Stimulated activated CD4-positive, alpha-beta T cell treated with anti-CD3 and anti-CD28 coated beads, Interleukin-1b, Interleukin-23, amount 100 ng/mL, for 24 hours (primary cell): ENCODE measurements at places on chromosomes 11 and 22.

DNA sequence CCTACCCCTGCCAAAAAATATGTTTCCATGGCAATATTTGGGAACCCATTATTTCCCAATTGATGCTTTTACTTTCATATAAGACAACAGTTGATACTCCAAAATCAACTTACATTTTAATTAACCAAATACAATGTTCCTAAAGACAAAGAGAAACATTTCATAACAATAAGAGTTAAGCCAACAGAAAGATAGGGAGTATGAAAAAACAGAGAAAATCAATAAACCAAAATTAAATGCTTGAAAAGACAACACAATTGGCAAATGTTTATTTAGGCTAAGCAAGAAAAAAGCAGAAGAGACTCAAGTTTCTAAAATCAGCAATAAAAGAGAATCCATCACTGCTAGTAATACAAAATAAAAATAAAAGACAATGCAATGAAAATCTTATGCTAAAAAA lies 123.1 kb upstream of the VPREB1 start:
- no peak for DNase-seq

DNA sequence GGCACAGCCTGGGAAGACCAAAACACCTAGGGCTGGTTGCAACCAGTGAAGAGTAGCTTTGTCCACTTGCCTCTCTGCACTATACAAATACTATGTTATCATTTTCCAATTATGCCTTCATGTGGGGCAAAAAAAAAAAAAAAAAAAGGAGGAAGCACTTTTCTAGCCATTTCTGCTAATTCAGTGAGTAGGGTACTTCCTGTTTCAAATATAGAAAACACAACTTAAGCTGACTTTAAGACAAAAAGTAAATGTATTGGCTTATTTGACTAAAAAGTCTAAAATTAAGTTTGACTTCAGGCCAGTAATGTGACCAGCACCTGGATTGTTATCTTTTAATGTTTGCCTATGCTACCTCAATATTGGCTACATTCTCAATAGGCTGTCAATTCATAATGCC lies 15.3 kb downstream of the CCDC73 start:
- DNase-seq, result no peak

DNA sequence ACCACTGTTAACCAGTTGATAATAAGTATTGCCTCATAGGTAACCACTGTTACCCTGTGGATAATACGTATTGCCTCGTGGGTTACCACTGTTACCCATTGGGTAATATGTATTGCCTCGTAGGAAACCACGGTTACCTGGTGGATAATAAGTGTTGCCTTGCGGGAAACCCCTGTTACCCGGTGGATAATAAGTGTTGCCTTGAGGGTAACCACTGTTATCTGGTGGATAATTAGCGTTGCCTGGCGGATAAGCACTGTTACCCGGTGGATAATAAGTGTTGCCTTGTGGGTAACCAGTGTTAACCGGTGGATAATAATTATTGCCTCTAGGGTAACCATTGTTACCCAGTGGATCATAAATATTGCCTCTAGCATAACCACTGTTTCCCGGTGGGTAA lies 27.3 kb upstream of the NXPE4 start:
- DNase-seq, result no peak

DNA sequence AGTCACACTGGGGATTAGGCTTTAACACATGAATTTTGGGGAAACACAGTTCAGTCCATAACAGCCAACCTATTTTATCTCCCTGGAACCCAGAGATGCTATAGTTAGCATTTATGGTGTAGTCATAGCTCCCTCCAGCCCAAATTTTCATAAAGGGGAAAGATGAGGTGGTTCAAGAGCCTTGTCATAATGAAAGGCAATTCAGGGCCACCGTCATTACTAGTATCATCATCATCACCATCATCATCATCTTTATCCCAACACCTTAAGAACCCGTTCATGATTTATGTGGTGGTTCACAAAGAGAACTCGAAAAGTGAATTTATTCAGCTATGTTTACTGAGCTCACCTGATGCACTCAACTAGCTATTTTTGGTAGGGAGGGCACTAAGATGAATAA lies 2.4 kb upstream of the TUBA8 start:
- DNase-seq, result no peak

- DNase-seq, result no peak
Measured at GRCh38 chr11:108698844-108699642, 34.2 kb downstream of the DDX10 start.

GRCh38 chr11:84420271-84420670 lies 1134.1 kb upstream of the CCDC90B start:
- DNase-seq, result no peak

DNA sequence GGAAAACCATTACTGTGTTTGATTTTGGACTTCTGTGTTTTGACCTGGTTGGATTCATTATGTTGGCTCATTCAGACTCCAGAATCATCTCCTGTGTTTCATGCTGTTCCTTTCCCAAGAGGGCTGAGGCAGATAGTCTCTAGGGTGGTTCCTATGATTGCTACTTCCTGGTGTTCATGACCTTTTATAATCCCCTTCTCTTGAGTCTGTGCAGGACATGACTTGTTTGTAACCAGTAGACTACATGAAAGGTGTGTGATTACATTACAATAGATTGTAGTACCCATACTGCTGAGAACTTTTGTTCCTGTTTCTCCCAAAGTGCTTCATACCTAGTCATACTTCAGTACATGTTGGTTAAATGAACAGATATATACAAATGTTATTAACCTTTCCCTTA lies 700.6 kb downstream of the METTL15 start:
- DNase-seq, result no peak

GRCh38 chr11:73451896-73452295 lies 75.7 kb downstream of the RELT start:
- DNase-seq, result no peak

DNA sequence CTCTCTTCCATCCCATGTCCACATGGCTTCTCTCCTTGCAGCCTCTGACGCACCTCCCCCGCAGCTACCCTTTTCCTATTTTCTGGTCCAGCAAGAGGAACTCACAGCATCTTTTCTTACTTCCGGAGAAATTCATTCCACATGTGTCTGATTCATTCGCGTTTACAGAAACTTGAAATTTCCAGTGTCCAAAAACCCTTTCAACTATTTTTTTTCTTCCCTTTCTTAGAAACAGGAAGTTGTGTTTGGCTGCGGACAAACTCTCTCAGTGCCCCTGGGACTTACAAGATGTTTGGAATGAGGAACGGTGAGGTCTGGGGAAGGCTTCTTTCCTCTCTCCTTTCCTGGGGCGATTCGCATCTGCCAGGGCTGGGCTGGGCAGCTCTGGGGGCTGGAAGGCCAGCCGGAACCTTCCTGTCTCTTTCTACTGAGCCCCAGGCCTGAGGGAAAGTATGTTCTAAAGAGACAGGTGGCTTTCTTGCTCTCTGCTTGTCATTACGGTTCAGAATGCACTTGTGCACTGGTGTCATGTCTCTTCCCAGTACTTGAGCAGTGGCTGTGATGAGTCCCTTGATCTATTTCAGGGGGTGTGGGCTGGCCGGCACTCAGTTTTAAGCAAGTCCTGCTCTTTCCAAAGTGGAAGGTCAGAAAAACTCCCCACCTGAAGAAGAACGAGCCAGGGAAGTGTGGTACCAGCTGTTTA lies 27.5 kb downstream of the ADAMTS8 start:
- DNase-seq, result no peak

DNA sequence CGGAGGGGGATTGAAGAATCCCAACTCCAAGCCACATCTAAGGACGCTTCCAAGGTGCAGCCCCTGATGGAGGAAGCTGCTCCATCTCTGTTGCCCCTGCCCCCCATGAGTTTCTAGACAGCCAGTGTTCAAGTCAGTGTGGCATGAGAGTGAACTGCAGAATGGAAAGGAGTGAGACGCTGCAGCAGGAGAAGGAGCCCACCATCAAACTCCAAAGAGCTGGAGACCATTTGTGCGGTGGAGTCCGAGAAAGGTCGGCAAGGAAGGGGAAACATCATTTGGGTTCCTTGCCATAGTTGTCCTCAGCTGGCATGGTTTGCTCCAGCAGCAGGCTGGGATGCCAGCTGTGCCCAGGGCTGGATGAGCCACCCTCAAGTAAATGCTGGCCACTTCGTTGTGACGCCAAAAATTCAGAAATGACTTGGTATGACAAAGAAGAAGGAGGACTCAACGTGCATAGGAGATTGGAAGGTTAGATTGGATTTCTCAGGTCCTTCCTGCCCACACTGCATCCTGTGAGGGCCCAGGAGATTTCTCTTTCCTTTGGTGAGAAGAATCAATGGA lies 16.4 kb downstream of the APOL2 start:
- DNase-seq, result no peak

GRCh38 chr22:17086788-17087497 lies 2.1 kb downstream of the IL17RA start:
- DNase-seq, result no peak

- no peak for DNase-seq
Measured at GRCh38 chr22:37043828-37044538, 7.6 kb upstream of the KCTD17 start.

DNA sequence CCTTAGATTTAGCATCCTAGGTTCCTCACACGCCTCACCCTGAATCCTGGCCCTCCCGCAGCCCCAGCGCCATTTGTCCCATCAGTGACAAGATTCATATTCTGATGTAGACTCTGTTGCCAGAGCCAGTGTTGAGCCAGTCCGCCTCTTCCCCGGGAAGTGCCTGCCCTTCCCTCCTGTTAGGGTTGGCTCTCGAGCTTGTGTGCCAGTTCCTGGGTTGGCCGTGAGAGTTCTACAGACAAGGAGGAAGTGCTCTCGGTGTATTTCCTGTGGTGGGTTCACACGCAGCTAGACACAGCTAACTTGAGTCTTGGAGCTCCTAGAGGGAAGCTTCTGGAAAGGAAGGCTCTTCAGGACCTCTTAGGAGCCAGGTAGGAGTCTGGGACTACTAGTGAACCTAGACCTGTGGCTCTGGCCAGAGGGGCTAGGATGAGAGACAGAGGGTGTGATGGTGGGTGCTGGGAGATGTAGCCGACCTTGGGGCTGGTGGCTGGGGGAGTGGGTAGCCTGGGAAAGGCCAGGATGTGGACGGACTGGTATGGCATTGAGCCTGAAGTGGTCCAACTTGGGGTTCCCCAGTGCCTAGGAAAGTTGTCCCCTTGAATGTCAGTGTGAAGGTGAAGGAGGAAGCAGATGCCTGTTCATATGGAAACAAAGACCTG lies at the start of gene IL18BP:
Gene IL18BP, plus strand, starts transcription at position 261 of the 662 bp plus-strand sequence. CDS start 1,076 bp downstream, outside the sequence.
- no peak for DNase-seq

- no peak for DNase-seq
Measured at GRCh38 chr11:11537372-11537771, 84.4 kb downstream of the GALNT18 start.

GRCh38 chr11:19105011-19105410 lies 12.0 kb upstream of the ZDHHC13 start:
- no peak for DNase-seq

GRCh38 chr22:49291781-49292180 lies 535.9 kb downstream of the BRD1 start:
- DNase-seq, result no peak

- DNase-seq, result no peak
Measured at GRCh38 chr11:119531623-119532022, 108.7 kb upstream of the THY1 start.

DNA sequence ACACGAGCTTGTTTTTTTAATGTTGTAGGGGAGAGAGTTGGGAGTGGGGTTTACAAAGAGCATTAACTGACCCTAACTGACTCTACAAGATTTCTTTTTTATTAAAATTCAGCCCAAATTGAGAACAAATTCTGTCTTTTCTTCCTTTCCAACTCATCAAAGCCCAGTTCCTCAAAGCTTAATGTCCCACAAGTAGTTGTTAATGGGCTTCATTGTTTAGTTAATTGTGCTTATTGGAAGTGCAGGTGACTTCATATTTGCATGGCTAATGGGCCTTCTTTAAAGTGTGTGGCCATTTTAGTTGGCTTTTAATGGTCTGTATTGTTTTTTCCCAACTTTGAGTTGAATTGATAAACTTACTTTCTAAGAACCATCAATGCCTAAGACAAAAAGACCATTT lies 39.8 kb downstream of the MPPED2 start:
- DNase-seq, result no peak

DNA sequence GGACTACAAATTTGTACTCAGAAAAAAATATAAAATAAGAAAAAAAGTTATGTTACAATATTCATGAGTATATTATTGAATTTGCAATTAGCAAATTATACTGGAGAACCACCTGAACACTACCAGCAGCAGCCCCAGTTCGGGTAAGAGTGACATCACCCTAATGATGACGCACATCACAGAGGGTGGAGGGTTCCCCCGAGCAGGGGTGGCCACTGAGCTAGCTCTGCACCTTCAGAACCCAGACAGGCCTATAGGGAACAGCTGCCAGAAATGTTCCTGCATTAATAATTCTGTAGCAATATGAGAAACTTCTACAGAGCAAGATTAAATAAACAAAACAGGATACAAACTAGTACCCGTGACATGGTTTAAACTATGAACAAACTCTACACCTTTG lies 17.5 kb upstream of the ARAP1 start:
- DNase-seq, result no peak

DNA sequence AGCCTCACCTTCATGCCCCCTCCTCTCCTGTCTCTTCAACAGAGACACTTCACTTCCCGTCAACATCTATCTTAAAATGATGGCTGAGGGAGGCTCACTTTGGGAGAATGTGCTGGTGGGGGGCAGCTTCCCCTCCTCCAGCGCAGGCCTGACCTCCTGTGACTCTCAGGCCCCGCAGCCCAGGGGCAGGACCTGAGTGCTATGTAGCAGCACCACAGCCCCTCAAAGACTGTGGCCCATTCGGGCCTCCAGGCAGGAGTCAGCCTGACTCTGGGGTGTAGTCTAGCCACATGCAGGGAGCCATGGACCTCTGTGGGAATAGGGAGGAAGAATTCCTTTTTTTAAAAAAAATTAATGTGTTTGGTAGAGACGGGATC lies 43.7 kb downstream of the DKK3 start:
- DNase-seq, result no peak

- no peak for DNase-seq
Measured at GRCh38 chr11:76385903-76386302, 4.8 kb downstream of the GVQW3 start.

GRCh38 chr22:32600147-32600546 lies 125.5 kb downstream of the FBXO7 start:
- DNase-seq, result no peak

- DNase-seq, result no peak
Measured at GRCh38 chr11:130177782-130178181, 18.2 kb downstream of the ST14 start.

DNA sequence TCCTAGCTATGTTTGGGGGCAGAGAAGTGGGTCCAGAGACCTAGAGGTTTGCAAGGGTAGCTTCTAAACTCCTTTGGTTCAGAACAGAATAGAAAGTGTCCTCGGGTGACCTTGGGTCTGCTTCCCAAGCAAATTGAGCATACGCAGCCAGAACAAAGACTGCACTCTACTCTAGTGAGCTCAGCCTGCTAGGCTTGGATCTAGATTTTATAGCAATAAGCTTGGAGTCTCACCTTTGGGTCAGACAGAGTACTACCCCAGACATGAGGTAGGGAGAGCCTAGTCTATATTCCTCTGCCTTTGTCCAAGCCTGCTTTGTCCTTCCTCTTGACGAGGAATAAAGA lies 52.6 kb upstream of the ELF5 start:
- no peak for DNase-seq

DNA sequence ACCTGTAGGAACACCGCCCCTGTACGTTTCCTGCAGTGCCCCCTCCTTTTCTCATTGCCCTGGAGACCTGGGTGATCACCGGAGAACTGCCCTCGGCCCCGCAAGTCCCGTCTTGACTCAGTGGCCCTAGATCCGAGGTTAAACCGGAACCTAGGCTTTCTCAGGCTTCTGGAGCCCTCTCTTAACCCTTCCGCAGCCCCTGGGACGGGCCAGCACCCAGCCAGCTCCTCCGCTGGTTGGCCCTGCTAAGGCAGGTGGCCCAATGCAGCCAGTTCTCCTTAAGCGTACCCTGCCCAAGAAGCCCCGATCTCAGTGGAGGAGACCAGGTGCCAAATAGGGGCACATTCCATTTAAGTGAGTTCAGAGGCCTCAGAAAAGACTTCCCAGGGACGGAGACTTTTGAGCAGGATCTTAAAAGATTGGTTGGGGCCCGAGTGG lies 776 bp downstream of the NLRX1 start:
- no peak for DNase-seq
